ENCODE measurements at places on chromosomes 1 and 21.

- DNase-seq, result no peak
These were observed 57.9 kb upstream of the CTBS start for GRCh38 chr1:84632137-84632536.

- peak; percentile 51 for DNase-seq
These were observed 191.7 kb upstream of the GORAB start for GRCh38 chr1:170340308-170340707.

- DNase-seq, result no peak
These were observed at the start of gene SLC6A9 for GRCh38 chr1:44031252-44032169. Gene SLC6A9 (minus strand): TSS chr1:44031462. CDS start chr1:44024277, 7,185 bp downstream.

DNA sequence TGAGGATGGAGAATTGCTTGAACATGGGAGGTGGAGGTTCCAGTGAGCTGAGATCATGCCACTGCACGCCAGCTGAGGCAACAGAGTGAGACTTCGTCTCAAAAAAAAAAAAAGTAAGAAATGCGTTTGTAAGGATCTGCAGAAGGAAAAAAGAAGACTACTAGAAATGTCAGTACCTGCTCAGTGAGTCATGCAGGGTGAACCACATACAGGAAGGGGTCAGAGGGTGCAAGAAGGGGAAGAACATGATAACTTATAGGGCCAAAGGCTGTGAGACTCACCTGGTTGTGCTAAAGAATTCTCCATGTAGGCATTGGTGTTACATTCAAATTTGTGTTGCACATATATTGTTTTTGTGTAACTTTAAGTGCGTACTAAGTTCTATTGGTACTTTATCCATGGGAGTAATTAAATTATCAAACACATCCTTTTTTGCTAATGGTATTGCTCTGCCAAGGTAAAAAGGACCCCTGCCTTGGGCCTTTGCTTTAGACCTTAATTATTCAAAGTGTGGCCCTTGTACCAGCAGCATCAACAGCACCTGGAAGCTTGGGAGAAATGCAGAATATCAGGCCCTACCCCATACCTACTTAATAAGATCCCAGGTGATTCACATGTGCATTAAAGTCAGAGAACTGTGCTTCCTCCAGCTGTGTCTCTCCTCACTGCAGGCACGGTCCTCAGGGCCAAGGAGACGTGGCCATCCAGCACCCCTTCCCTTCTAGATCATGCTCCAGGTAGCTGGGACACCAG lies 96.4 kb upstream of the PPP2R5A start:
- no peak for DNase-seq

DNA sequence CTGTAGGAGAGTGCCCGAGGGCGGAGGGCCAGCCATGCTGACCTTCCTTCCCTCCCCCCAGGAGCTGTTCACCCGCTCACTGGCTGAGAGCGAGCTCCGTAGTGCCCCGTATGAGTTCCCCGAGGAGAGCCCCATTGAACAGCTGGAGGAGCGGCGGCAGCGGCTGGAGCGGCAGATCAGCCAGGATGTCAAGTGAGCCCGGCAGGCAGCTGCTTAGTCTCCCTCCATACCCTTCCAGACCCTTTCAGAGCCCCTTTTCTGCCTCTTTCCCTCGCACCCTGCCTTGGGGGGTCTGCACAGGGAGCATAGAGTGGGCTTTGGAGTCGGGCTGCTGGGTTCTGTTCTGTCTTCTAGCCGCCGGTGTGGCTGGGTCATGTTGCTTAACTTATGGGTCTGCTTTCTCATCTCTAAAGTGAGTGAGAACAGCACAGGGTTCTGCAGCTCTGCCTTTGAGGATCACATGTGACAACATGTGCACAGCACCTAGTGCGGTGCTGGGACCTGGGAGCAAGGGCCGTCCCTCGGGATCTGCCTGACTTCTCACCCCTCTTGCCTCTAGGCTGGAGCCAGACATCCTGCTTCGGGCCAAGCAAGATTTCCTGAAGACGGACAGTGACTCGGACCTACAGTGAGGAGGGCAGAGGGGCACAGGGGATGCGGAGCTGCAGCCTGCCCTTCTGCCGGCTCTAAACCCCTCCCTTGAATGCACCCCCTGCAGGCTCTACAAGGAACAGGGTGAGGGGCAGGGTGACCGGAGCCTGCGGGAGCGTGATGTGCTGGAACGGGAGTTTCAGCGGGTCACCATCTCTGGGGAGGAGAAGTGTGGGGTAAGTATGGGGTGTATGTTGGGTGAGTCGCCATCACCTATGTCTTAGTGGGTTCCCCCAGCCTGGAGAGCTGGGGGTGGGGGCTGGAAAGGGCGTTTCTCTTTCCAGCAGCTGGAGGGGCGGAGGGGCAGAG lies 6.2 kb downstream of the AMPD2 start:
- DNase-seq, result no peak

GRCh38 chr1:11749203-11749689 lies 12.7 kb upstream of the C1orf167 start:
- DNase-seq, result no peak

DNA sequence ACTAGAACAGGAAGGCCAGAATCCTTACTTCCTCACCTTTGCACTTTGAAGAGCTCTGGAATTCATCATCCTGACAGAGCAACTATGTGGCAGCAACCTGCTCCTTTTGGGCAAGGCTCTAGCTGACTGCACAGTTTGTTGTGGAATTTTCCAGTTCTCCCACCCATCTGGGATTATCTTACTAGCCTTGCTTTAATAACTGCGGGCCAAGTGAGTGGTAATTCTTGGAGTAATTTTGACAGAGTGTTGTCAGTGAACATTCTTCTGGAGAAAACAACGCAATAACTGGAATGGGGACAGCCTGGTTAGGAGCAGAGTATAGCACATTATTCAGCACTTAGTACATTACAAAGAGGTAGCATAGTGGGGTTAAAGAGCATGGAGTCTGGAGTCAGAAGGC lies 75.3 kb downstream of the NTMT2 start:
- DNase-seq, result no peak

DNA sequence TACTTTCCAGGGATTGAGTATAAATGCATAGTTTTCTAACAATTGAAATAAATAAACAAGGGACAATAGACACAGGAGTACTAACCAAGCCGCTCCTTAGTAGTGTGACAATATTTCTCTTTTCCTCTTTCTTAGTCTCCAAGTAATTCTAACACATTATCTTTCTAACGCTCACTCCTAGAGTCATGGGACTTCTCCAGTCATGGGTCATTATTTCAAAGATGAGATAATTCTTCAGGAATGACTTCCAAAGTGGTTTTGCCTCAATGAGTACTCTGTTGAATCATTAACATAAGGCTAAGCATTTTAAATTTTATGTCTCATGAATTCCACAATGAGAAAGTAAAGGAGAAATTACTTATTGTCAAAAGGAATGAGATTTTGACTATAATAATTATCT lies 605.8 kb upstream of the ADAMTS5 start:
- DNase-seq, result no peak

- DNase-seq, result no peak
These were observed 30.5 kb downstream of the OR10J1 start for GRCh38 chr1:159469921-159470533.

DNA sequence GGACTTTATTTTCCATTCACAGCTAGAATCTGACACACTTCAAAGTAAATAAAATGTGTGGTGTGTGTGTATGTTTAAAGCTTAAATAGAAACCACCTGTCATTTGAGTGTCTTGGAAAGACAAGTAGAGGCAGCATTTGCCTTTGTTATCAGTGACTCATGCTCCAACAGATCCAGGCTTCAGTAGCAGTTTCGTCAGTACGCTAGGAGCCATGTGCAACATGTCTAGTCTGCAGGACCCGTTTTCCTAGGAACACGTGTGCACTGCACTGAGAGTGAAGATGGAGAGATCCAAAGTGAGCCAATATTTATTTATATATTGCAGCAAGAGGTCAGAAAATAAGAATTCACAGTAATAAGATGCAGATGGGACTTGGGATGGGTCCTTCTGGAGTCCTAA lies 41.8 kb downstream of the SGIP1 start:
- no peak for DNase-seq

DNA sequence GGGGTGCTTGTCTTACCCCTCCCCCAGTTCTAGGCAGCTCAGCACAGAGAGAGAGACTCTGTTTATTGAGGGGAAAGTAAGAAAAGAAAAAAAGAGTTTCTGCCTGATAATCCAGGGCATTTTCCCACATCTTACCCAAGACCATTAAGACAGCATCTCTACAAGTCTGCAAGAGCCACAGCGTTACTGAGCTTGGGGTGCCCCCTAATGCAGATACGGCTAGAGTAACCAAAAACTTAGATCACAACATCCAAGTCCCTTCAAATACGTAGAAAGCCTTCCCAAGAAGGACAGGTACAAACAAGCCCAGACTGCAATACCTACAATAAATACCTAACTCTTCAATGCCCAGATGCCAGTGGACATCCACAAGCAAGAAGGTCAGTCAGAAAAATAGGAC lies 6.2 kb upstream of the TEX50 start:
- no peak for DNase-seq

GRCh38 chr1:211811126-211811525 lies 19.4 kb downstream of the LPGAT1 start:
- no peak for DNase-seq

DNA sequence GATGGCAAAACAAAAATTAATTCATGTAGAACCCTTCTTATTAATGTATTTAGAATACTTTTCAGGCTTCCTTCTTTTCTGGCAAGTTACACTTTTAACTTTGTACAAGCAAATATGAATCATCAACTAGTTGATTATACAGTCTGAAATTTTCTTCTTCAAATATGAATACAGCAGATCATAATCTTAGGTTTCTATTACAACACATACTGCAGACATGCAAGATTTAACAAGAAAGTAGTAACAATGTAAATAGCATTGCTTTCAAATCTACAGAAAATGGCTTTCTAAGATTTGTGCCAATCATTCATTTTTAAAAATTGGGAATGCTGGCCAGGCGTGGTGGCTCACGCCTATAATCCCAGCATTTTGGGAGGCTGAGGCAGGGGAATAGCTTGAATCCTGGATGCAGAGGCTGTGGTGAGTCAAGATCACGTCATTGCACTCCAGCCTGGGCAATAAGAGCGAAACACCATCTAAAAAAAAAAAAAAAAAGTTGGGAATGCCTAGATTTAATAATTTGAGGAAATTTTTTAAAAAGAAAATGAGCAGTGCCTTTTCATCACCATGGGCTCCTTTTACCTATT lies 68.4 kb upstream of the DPYD start:
- no peak for DNase-seq

DNA sequence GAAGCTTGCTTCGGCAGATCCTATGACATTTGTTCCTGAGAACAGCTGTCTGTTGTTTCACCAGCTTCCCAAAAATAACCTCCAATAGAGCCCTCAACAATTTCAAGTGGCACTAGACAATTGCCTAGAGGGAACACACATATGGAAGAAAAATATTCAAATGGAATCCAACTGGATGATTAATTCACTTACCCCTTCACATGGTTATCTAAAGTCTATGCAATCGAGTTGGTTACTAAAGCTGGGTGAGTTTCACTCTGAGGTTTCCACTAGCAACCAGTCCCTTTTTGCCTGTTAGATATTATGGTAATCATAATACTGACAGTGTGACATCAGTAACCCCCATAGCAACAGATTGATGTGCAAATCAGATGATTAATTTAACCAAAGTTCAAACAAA lies at the start of gene LEMD1:
Gene LEMD1, minus strand, starts transcription at position 259 of the 400 bp plus-strand sequence. CDS start 1,520 bp downstream, outside the sequence.
- DNase-seq, result no peak

- no peak for DNase-seq
These were observed 1.2 kb downstream of the XKR8 start for GRCh38 chr1:27960762-27961645.

DNA sequence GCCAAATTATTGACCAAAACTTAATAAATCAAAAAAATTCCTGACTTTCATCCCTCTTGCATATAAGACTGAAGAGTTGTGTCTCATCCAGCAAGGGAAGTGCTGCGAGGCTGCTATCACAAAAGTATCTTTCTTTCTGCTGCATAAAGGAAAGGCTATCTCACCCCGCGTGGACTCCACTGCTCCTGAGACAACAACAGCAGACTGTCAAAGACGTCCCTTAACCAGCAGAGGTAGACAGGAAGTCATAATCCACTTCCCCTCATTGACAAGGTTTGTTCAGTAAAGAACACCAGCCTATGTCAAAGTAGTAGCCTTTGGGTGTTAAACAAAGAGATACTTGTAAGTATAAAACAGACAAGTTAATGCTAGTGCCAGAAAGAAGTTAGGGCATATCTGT lies 29.4 kb downstream of the VPS26C start:
- DNase-seq, result no peak

DNA sequence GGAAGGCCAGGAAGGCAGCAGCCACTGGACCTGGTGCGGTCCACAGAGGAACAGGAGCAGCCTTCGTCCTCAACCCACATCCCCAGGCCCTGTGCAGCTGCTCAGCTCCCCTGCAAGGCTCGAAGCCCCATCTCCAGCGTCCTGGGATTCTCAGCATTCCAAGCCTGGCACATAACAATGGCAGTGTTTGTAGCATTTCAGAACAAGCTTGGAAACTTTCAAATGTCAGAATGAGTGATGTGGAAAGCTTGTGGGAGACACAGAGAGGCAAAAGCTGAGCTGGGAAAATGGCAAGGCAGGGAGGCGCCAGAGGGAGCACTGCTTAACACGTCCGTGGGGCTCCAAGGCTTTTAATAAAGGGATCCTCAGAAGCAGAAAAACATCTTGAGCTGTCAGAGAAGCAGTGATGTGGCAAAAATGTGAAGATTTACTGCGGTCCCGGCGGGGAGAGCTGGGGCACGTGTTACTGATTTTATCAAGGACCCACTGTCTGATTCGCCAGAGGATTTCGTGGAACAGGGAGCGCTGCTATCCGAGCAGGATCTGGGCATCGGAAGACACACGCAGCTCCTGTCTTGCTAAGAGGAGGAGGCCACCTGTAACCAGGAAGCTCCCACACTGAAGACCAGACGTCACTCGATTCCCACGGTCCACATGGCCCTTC lies 38.1 kb downstream of the TOMM20 start:
- DNase-seq, result no peak

GRCh38 chr1:1069056-1069710 lies 4.9 kb downstream of the RNF223 start:
- no peak for DNase-seq

DNA sequence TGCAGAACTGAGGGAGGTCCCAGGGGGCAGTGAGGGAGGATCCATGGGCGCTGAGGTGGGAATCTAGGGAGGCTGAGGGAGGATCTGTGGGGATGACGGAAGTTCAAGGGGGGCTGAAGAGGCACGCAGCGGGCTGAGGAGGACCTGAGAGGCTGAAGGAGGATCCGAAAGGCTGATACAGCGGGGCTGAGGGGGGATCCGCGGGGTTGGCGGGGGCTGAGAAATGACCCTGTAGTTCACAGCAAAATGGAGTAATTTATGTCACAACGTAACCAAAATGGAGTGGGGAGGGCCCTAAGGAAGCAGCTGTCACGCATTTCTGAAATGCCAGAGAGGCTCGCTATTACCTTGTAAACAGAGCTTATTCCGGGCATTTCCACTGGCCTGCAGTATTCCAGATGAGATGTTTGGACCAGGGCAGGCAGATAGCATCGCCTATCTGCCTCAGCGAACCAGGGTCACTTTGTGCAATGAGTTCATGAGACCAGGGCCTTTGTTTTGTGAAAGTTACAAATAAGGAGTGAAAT lies 926 bp upstream of the MRPL55 start:
- DNase-seq, result no peak

GRCh38 chr1:197027359-197027758 lies 39.7 kb downstream of the F13B start:
- no peak for DNase-seq
